Stimulated activated CD8-positive, alpha-beta memory T cell treated with anti-CD3 and anti-CD28 coated beads, Interleukin-2, amount 100 ng/mL, for 48 hours (primary cell): ENCODE measurements at places on chromosomes 2 and 18.

GRCh38 chr2:168723275-168723899 lies 79.0 kb upstream of the NOSTRIN start:
- no peak for DNase-seq

GRCh38 chr2:186382932-186383331 lies 103.1 kb upstream of the ZC3H15 start:
- no peak for DNase-seq

DNA sequence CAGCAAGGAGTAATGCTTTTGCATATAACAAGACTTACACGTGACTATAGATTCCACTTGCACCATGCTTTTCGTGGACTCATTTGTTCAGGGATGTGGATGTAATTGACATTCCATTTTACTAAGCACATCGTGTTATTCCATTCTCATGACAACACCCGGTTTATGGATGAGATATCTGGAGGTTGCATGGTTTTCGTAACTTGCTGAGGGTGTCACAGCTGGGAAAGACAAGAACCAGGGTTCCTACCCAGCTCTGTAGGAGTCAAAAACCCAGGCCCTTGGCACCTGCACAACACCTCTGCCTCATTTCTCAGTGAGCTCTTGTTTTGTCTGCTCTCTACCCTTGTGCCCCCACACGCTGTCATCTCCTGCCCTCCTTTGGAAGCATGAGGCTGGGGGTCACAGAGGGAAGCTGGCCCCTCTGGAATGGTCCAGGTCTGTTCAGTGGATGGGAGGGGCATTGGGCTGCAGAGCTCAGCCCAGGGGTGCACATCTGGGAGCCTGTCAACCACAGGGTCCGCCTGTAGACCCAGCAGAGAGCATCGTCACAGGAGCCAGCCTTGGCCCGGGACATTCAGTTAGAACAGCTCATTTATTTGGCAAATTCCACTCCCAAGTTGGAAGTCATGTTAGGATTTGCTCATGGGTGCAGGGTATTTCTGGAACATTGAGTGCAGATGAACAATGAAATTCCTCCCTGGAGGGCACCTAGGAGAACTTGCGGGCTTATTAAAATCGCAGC lies 120.1 kb upstream of the TWIST2 start:
- DNase-seq = no peak

- DNase-seq = no peak
Observed at GRCh38 chr2:6945087-6945813, 28.0 kb downstream of the RNF144A start.

- no peak for DNase-seq
Observed at GRCh38 chr2:200528228-200528627, 2.2 kb downstream of the SGO2 start.

DNA sequence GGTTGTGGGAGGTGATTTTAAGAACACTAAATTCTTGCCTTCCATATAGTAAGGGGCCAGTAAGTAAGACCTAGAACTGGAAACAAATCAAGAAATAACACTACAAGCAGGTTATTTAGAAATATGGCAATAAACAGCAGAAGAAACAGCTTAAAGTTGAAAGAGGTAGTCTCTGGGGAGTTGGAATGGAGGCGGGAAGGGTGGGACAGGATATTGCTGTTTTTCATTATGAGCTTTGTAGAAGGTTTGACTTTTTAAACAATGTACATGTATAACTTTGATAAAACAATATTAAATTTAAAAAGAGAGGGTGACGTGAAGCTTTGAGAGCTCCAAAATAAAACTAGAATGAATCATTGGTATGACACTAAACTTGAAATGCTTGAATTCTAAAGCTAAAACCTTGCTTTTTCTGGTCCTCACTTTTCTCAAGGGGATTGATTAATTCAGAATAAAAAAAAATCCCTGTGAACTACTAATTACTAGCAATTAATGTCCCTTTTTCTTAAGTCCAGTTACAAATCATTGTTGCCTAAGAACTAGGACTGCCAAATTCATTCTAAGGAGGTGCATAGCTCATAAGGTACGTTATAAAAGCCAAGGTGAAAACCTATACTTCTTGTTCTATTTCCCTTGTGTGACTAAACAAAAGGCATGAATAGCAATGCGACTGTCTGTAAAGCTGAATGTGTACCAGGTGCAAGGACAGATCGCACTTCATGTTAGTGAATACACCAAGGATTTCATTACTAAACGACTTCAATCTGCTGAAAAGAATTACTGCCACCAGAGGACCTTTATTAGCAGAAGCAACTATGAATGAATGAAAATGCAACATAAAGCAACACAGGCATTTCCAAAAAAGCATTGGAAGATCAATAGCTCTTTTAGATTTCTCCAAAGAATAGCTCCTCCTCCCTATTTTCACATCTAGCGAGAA lies 177.5 kb downstream of the RBM43 start:
- no peak for DNase-seq

- no peak for DNase-seq
Observed at GRCh38 chr2:149112068-149112467, 73.6 kb downstream of the LYPD6B start.

- DNase-seq = no peak
Observed at GRCh38 chr2:195656161-195656858, 716 bp upstream of the SLC39A10 start.

DNA sequence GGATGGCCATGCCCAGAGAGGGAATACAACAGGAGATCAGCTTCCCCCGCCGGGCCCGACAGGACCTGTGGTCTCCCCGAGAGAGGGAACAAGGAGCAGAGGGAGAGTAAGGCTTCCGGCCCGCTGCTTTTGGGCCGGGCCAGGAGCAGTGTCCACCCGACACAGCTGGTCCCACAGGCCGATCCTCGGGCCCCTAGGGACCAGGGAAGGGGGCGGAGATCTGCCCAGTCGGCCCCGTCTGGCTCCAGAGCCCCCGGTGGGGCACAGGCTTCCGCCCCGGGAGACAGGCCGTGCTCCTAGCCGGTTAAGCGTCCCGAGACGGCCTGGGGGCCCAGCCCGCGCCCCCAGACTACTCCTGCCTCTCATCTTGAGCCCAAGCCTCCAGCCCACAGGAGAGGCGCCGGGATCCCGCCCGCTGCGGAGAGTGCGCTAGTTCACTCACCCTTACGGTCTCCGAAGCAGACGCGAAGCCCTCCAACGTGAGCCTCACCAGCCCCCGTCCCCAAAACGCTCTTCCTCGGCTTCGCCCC lies at the start of gene MCFD2:
TSS of gene MCFD2 (minus strand) at position 526 of the 530 bp plus-strand sequence. CDS start 6,635 bp downstream, outside the sequence.
- DNase-seq = no peak

GRCh38 chr18:13888191-13888716 lies 27.1 kb downstream of the MC2R start:
- DNase-seq = no peak

DNA sequence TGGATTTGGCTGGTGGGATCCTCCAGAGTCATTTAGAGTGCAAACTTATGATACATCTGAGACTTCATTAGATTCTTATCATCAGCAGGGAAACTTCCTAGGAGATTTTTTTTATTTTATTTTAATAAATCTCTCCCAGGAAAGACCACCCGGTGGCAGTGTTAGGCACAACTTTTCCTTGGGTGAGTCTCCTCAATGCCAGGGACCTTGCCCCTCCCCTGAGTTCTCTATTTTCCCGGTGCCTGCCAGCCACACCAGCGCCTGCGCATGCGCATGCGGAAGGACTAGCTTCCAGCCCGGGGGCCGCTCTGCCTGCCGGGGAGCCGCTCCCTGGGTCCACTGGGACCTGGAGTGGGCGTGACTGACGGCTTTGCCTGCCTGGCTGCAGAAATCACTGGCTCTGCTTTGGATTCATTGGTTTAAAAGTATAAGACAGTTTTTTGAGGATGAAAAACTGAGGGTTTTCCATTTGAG lies 86.6 kb downstream of the TMEM182 start:
- DNase-seq = peak; percentile 7

- DNase-seq = no peak
Observed at GRCh38 chr2:3168230-3168891, 209.3 kb downstream of the EIPR1 start.

GRCh38 chr18:21911551-21911950 lies 171.0 kb downstream of the MIB1 start:
- no peak for DNase-seq

DNA sequence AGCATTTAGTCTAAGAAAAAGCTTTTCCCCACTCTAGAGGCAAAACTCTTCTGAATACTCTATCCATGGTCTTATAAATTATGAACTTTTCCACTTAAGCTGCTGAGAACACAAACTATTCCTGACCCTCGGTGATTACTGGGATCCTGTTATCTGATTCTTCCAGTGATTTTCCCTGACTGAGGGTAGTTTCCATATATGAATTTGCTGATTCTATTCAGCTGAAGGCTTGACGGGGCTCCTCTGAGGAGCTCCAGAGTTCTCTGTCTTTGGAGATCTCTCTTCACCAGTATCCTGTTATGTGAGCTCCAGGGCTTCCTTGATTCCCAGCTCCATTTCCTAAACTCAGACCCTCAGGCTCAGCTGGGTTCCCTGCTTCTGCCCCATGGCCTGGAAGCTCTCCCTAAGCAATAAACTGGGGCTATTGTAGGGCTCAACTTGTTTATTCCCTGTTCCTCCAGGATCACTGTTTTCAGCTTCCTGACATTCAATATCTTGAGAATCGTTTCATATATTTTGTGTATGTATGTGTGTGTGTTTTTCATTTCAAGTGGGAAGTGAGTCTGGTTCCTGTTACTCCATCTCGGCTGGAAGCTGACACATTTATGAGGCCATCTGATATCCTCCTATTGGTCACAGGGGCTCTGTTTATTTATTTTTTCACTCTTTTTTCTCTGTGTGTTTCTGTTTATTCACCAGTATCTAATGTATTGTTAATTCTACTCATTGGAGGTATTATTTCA lies 78.2 kb downstream of the ARHGAP28 start:
- DNase-seq = no peak

GRCh38 chr2:64795024-64795592 lies 141.4 kb upstream of the SERTAD2 start:
- no peak for DNase-seq

GRCh38 chr2:96107708-96108065 lies 8.7 kb downstream of the ADRA2B start:
- DNase-seq = no peak

DNA sequence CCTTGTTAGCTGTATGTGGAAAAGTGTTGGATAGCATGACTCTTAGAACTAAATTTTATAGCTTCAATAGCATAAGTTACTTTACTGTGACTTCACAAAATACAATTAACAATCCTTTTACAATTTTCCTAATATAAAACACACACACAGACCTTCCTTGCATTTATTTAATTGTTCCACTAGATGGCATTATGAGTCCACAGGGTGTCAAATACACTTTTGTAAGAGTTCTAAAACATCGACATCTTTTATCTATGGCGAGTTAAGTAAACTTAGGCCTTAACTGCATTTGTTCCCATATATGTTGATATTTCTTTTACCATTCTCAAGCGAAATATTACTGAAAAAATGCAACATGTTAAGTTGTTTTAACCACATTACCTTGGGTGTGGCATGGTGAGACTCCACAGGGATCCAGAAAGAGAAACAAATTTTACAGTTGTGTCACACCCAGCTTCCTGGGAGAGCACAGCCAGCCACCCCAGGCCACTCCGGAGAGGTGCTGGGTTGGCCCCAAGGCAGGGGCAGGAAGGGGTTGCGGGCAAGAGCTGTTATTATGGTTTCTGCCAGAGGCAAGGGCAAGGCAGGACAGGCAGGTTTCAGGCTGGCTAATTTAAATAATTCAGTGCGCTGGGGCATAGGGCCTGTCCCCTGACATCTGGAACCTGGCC lies 312.4 kb upstream of the MC4R start:
- no peak for DNase-seq

- DNase-seq = no peak
Observed at GRCh38 chr2:175518206-175518605, 336.7 kb upstream of the ATP5MC3 start.

- DNase-seq = no peak
Observed at GRCh38 chr2:74548900-74549826, 4.6 kb downstream of the LOXL3 start.

DNA sequence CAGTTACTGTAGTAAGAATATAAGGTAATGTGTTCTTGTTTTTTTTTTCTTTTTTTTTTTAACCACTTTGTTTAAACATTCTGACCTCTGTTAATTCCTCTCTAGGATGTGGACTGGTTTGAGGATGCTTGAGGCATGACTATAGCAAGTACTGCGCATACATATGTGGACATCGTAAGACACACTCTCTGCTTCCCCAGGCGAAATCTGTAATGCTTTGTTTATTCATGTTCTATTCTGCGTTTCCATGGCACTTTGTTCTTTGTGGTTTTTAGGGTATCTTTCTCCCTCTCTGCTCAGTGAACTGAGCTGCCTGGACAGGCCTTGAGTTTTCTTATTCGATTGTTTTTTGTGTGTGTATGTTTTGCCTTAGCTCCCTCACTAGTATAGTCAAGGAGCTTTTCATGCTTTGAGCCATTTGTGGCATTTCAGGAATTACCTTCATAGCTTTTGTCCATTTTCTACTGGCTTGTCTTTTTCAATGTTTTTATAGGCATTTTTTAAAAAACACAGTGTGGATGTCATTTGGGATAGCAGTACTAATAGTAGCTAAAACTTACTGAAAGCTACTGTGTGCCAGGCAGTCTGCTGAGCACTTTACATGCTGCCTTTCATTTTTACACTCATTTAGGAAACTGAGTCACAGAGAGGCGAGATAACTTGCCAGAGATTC lies 1.9 kb upstream of the SH3BP4 start:
- no peak for DNase-seq

GRCh38 chr18:31512203-31512764 lies 14.3 kb downstream of the DSG2 start:
- DNase-seq = no peak

GRCh38 chr2:222535477-222535876 lies 111.1 kb downstream of the SGPP2 start:
- no peak for DNase-seq

GRCh38 chr2:81171447-81171846 lies 866.9 kb upstream of the LRRTM1 start:
- DNase-seq = no peak

DNA sequence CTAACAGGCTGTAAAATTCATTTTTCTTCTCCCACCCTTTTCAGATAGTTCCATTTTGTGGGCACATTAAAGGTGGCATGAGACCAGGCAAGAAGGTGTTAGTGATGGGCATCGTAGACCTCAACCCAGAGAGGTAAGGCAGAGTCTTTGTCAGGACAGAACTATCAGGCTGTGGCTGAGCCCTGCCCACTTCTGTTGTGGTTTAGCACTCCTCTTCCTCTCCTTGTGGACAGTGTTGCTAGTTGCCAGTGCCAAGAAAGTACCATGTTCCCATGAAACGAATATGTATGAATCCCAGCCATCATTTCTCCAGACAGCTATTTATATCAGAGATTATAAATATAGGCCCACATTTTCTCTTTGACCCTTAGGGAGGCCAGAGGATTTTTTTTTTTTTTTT lies 1.6 kb downstream of the LGALSL start:
- DNase-seq = no peak

GRCh38 chr2:241375300-241375699 lies 19.2 kb downstream of the FARP2 start:
- DNase-seq = no peak

- no peak for DNase-seq
Observed at GRCh38 chr2:65396348-65397026, 35.9 kb downstream of the SPRED2 start.

- no peak for DNase-seq
Observed at GRCh38 chr18:22320771-22321170, 96.9 kb downstream of the CTAGE1 start.

DNA sequence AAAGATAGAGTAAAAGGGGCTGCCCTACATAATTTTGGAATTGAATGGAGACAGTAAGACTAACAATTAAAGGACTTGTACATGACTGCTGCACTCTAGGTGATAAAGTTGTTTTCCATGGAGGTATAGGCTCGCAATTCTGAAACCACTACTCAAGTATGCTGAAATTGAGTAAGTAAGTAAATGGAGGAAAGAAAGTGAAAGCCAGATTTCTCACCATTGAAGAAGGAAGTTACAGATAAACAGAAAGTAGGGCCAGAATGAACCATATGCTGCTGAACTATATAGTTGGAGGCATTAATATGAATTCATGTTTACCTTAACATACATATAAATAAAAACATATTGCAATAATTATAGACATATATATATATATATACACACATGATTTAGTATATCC lies 225.7 kb upstream of the ST6GAL2 start:
- no peak for DNase-seq
